ENCODE measurements at places on chromosomes 6 and 20.

- DNase-seq = no peak
Measured at GRCh38 chr6:163775313-163775712, 360.8 kb downstream of the QKI start.

- peak; percentile 84 for DNase-seq
Measured at GRCh38 chr6:108896111-108896661, 48.0 kb downstream of the ARMC2 start.

DNA sequence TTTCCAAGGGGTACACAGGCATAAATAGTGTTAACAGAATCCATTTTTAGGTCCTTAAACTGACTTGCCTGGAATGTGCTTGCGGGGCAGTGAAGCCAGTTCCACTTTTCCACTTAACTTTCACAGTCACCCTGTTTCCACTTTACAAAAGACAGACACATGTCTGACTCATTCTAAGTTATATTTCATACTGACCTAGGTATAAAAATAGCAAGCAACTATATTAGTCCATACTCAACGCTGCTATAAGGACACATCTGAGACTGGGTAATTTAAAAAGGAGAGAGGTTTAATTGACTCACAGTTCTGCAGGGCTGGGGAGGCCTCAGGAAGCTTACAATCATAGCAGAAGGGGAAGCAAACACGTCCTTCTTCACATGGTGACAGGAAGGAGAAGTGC is 88.2 kb downstream of the MTFR2 start:
- no peak for DNase-seq

GRCh38 chr6:40210628-40211056 is 276.4 kb upstream of the MOCS1 start:
- no peak for DNase-seq

- peak; percentile 51 for DNase-seq
Measured at GRCh38 chr6:33375143-33375671, 16.4 kb upstream of the KIFC1 start.

- DNase-seq = no peak
Measured at GRCh38 chr6:65998544-65998943, 291.5 kb upstream of the EYS start.

DNA sequence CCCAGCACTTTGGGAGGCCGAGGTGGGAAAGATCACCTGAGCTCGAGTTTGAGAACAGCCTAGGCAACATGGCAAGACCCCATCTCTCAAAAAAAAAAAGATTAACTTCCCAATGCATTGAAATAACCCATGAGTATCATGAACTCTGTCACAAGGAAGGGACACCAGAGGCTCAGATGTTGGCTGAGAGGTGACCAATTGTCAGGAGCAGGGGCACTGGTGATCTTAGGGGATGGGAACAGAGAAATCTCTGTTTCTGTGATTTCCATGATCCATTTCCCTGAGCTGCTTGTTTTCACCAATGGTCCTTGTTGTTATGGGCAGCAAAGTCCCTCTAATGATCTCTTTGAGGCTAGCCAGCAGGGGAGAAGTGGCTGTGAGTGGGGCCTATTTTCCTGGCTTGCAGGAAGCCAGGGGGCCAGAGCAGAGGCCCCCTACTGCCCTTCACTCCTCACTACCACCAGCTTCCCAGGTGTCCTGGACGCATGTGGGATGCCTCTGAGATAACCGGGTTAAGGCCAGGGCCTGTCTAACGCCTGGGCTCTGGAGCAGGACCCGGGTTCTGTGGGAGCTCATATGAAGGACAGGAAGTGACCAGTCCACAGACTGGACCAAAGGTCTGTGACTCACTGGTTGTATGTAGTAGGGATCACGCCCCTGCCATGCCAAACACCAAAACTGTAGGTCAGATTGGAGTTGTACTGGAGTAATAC is 54.4 kb downstream of the PCNA start:
- DNase-seq = no peak

DNA sequence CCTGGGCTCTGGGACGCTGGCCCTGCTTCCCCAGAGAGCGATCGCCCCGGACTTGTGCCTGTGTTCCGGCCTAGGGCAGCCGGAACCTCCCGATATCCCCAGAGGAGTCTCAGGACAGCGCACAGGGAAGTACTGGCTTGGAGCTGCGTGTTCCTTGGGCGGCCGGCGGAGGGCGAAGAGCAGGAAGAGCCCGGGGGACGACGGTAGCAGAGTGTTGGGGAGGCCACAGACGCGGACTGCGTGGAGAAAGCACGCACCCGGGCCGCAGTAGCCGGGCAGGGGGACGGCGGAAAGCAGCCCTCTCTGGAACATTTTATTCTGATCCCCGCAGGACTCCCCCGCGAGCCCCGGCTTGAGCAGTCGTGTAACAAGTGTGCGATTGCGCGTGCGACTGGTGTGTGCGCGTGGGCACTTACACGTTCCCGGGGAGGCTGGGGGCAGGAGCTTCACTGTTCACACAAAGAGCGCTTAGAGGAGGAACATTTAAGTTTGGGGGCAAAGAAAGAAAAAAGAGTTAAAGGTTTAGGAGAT is 36.1 kb downstream of the NCR2 start:
- no peak for DNase-seq

Data from AG04449 (cell line).